RCC 7860 (cell line): ENCODE measurements at places on chromosomes 2 and 18.
A peak's percentile ranks its signal among the peaks of the same experiment; 100 is the strongest.

DNA sequence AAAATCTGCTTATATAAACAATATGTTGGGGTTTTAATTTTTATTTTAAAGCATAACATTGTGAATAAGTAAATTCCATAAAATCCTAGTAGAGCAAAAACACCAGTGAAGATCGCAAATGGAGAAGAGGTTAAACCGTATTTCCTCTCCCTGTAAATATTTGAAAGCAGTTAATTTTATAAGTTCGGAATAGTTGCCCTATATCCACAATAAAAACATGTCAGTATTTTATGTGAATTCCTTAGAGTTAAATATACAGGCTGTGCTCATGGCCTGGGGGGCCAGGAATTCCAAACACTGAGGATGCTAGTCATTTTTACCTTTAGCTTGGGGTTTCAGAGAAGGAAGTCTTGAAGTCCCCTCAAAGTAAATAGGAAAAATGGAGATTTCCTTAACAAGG lies 135.0 kb downstream of the FIGN start:
- no peak for DNase-seq

GRCh38 chr2:190792956-190793888 lies 87.4 kb upstream of the GLS start:
- DNase-seq, result peak; percentile 81

DNA sequence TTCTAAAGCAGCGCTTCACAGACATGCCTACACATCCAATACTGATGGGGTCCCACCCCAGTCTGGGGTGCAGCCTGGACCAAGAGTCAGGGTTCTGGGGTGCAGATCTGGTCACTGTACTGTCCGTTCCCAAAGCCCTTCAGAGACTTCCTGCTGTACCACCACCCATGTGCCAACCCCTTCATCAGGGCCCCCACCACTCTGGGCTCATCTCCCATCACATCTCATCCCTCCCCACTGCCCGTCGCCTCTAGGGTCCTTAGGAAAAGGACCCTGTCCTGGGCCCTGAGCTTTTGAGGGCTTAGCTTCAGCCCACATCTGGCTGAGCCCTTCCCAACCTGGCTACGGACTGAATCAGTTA lies 37.9 kb upstream of the ID2 start:
- no peak for DNase-seq

- no peak for DNase-seq
Measured at GRCh38 chr2:40440835-40441234, 11.1 kb downstream of the SLC8A1 start.

DNA sequence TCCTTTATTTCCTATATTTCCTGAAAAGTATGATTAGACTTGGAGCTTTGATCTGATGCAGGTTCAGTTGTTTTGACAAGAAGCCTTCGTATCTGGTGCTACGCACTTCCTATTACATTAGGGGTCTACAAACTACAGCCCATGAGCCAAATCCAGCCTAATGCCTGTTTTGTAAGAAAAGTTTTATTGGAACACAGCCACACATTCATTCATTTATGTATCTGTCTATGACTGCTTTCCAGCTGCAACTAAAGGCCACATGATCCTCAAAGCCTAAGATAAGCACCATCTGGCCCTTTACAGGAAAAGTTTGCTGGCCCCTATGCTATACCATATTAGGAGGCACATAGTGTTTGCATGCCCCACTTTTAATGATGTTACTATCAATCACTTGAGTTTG lies 26.0 kb downstream of the EIF2AK3 start:
- no peak for DNase-seq

- DNase-seq, result no peak
Measured at GRCh38 chr18:69401972-69402532, 1.4 kb downstream of the DOK6 start.

DNA sequence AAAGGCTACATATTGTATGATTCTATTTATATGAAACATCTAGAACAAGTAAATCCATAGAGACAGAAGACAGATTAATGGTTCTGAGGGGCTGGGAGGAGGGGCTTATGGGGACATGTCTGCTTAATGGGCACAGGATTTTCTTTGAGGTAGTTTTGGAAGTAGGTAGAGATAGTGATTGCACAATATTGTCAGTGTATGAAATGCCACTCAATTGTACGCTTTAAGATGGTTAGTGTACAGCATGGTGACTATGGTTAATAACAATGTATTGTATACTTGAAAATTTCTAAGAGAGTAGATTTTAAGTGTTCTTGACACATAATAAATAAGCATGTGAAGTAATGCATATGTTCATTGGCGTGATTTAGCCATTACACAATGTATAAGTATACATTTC lies 68.4 kb downstream of the SP3 start:
- no peak for DNase-seq

GRCh38 chr2:35891936-35892335 lies 463.6 kb upstream of the CRIM1 start:
- no peak for DNase-seq

- no peak for DNase-seq
Measured at GRCh38 chr2:216078776-216079175, 2.8 kb downstream of the PECR start.

- no peak for DNase-seq
Measured at GRCh38 chr2:239734436-239735005, 290.6 kb downstream of the NDUFA10 start.

- no peak for DNase-seq
Measured at GRCh38 chr2:217905896-217906295, 96.9 kb downstream of the TNS1 start.

- peak; percentile 28 for DNase-seq
Measured at GRCh38 chr18:54284981-54285785, 15.9 kb downstream of the POLI start.

- no peak for DNase-seq
Measured at GRCh38 chr2:234967870-234968208, 16.0 kb downstream of the SH3BP4 start.

- DNase-seq, result no peak
Measured at GRCh38 chr2:179435000-179435399, 170.4 kb upstream of the SESTD1 start.

DNA sequence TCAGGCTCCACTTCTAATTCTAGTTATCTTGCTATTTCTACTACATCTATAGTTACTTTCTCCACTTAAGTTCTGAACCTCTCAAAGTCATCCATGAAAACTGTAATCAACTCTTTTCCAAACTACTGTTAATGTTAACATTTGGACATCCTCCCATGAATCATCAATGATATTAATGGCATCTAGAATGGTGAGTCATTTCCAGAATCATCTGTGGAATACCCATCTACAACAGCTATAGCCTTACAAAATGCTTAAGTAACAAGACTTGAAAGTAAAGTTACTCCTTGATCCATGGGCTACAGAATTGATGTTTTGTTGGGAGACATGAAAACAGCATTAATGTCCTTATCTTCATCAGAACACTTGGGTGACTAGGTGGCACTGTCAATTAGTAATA lies 35.4 kb downstream of the BARD1 start:
- no peak for DNase-seq

DNA sequence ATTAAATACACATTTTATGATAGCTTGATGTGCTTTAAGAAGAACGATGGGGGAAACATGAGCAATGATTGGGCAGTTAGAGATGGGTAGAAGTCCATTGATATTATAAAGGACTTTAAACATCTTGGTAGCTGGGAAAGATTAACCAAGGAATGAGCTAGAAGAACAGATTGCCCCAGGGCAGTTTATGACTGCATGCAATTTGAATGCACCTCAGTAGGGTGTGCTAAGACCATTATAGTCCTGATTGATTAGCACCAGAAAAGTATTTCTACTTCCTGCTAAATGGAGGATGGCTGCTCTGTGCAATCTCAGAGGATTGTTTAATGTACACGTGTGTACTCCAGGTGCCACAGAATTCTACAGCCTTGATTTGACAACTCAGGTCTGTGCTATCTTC lies 641.9 kb downstream of the CNTNAP5 start:
- DNase-seq, result no peak

DNA sequence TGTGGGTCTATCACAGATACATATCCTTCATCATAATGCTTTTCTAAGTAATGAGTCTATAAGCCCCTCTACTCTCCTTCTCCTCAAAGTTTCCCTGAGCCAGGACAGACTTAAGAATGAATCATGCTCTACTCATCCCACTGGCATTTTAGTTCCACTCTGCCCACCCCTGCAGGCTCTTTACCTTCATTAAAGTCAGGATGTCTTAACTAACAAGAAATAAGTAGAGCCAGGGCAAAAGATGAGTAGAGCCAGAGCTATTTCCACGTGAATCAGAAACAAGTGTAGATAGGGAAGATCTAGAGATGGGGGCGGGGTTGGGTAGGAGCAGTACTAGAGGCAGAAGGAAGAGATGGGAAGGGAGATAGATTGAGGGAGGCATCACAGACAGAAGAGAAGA lies 790.5 kb downstream of the RNF144A start:
- peak; percentile 92 for DNase-seq

DNA sequence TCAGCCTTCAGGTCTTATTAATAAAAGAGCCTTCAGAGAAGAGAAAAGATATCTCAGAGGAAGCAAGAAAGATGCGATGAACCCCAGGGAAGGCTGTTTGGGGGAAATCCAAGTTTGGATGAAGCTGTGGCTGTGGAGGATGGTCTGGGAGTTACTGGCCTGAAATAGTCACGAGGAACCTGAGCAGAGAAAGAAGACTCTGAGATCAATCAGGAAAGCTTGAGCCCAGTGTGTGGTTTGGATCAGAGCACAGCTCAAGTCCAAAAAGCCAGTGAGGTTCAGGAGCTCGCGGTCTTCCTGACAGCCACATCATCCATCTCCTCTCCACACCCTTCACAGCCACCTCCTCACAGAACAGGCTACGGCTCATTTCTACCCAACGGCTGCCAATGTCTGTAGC lies 87.4 kb upstream of the SERPINE2 start:
- DNase-seq, result no peak

DNA sequence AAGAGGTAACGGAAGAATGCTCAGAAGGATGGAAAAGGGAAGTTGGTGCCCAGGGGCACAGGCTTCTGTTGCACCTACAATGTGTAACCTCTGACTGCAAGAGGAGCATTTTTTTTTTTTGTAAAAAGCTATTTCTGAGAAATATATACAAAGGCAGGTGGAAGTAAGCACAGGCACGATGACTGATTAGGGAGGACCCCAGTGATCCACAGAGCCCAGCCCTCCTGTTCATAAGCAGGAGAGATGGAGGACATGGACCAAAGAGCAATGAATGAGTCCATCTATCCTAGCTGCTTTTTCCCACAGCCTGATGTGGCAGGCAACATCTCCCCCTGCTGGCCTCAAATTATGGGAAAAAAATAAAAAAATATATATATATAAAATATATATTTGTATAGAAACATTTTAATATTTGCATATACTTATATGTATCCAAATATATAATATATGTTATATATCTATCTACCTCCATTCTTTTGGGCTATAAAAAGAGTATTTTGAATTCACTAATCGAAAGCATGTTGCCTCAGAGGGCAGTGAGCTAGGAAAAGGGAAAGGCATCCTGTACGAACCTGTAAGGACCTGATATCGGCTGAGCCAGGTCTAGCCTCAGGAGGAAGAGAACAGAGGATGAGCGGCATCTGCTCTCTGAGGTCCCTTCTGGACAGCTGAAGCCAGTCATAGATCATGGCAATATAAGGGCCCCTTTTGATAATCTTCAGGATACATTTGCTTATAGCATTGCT lies 166.0 kb upstream of the STK17B start:
- peak; percentile 44 for DNase-seq

GRCh38 chr18:69399253-69399652 lies 1.4 kb upstream of the DOK6 start:
- DNase-seq, result no peak

- peak; percentile 72 for DNase-seq
Measured at GRCh38 chr2:95530734-95531133, 46.2 kb upstream of the TRIM43B start.

DNA sequence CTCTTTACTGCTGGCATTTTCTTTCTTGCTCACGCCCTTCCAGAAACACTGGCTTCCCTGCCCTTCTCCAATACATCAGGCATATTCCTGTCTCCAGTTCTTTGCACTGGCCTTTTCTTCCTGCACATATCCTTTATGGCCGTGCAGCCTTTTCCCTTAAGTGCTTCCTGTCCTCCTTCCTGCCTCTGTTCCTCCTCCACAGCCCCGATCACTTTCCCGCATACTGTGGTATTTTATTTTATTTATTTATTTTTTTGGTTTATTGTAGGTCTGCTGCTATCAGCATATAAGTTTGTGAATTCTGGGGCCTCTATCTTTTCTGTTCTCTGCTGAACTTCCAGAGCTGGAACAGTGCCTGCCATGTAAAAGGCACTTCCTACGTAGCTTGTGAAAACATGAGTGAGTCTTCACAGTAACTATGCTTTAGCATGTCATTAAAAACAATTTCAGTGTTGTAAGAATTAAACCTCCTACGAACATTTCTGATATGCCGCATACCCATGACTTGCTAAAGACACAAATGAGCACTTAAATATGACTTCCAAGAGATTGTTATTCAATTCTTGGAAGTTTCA lies 289.1 kb downstream of the TRIB2 start:
- no peak for DNase-seq
